ENCODE measurements at places on chromosomes 7 and 10.

DNA sequence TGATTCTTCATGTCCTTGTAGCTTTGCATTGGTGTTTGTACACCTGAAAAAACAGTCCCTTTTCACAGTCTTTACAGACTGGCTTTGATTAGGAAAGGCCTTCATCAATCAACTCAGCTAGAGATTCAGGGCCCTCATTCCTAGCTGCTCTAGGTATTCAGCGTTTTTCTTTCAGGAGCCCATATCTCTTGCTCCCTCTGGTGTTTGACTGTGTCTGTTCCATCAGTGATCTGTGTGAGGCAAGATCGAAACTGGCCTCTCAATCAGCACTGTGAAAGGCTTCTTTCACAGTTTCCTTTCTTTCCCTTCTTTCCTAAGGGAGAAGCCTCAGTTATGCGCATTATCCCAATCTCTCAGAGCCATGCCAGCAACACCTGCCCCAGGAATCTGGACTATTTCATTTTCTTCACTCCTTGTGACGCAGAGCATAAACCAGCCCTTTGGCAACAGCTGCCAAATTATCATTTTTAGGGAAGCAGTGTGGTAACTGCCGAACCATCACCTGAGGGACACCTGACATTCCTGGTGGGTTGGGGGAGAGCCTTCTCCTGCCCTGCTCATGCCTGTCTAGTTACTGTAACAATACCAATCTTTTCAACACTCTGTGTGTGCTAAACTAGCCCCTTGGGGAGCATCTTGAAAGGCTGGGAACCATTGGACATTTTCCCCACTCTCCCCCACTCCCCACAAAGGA lies 75.7 kb upstream of the CCDC71L start:
- DNase-seq = no peak

DNA sequence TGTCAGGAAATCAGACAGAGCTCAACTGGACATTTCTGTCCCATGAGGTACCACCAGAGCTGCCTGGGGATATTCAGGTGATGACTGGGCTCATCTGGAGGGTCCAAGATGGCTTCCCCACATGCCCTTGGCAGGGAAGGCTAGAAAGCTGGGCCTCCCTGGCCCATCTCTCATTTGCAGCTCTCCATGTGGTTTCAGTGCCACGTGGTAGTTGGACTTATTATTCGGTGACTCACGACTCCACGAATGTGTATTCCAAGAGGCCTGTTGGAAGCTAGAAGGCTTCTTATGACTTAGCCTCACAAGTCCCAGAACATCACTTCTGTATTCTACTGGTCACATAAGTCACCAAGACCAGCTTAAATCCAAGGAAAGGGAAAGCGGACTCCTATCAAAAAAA lies 22.8 kb downstream of the NSMCE4A start:
- DNase-seq = no peak

DNA sequence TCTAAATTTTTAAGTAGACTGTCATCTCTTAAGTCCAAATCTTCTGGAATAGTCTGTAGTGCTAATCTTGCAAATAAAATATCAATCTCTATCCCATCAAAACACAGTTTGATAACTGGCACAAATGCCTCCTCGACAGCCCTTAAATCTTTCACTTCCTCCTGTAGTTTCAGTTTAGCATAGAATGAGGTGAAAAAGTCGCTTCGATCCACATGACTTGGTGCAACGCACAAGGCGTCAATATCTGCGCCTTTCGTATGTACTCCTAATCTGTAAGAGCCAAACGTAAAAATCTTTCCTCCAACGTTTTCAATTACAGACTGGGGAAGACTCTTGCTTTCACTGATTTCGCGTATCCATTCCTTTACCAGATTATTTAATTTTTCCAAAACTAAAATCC lies 603 bp downstream of the PAPOLB start:
- DNase-seq = no peak

DNA sequence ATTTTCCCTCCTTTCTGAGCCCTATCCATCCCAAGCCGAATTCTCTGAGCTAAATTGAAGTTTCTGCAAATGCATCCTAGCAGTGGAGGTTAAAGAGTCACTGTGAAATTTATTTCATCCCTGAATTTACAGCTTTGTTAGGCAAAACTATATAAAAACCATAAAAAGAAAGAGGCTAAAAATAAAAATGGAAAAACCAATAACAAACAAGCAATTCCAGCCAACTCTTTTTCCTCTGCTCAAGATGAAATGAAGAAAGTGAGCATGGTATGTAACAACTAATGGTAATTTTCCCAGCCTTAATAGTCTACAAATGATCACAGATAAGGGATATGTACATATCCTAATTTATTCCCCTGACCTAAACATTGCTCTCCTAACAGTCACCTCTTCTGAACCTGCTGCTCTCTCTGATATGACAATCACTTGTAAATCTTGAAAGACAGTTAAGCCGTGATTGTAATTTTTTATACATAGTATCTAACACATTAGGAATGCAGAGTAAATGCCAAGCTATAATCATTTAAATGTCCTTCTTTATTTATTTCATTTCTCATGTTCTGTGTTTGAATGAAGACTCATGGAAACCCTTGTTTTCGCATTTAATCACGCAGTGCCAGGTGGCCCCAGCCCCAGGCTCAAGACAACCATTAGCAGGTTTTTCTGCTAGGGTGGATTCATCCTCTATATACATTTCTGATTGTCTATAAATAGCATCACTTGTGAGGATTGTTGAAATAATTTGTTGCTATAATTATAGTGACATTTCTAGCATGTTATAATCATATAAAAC lies 48.6 kb upstream of the NRP1 start:
- DNase-seq = no peak

GRCh38 chr10:43038783-43039623 lies 37.9 kb upstream of the RET start:
- no peak for DNase-seq

DNA sequence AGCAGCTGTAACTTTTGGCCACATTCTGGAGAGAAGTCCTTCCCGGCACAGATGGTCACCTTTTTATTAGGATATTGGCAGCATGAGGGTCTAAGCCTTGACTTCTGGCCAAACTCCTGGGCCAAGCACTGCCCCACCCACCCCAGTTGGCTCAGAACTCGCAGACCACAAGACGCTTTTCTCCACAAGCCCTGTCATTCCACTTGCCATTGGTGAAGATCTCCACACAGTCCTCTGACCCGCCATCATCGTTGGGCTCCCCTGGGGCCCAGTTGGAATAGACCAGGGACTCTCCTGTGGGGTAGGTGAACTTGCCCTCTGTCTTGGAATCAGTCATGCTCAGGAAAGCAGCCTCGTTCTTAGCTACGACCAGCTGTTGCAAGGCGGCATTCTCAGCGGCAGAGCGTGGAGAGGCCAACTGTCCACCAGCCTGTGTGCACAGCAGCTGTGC lies 11.2 kb downstream of the SFTPD start:
- no peak for DNase-seq

DNA sequence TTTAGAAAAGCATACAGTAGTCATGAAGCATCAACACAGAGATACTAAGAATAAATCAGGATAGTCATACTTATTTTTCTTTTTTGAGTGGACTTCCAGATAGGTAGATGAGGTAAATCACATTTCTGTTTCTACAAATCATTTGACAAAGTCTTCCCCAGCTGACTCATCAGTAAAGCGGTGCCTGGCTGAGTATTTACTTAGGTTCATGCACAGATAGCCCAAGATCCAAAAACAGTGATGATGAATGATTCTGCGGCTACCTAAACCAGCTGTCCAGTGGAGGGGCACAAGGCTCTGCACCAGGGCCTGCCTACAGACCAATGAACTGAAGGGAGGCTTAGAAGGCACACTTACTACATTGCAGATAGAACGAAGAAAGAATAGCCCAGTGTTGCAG lies 113.1 kb downstream of the PARP12 start:
- DNase-seq = no peak

DNA sequence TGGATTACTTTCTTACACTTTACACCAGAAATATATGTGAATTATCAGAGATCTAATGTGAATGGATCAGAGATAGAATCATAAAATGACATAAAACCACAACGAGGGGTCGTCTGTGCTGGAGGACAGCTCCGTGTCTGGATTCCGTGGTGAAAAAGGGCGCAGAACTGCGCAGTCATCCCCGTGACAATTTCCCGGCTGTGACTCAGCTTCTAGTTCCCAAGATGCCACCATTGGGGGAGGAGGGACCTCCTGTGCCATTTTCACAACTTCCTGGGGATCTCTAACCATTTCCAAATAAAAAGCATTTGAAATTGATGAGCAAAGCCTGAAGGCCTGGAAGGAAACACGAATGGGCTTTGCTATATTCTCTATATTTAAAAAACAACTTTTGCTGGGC lies 72.1 kb downstream of the PDGFA start:
- no peak for DNase-seq

DNA sequence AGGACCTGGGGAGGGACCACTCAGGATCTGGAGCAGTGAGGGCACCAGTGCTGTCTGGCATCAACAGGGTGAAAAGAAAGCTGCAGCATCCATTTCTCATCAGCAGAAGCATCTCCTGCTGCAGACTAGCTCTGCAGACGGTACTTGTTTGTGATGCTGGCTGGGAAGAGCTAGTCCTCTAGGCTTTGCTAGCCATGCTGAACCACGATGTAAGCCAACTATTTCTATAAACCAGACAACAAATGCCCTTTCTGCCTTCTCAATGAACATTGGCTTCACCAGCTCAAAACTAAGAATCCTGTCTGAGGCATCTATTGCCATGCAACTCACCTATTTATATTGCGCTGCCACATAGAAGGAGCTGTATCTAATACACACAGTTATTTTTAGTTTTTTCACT lies 65.6 kb downstream of the CTTNBP2 start:
- no peak for DNase-seq

DNA sequence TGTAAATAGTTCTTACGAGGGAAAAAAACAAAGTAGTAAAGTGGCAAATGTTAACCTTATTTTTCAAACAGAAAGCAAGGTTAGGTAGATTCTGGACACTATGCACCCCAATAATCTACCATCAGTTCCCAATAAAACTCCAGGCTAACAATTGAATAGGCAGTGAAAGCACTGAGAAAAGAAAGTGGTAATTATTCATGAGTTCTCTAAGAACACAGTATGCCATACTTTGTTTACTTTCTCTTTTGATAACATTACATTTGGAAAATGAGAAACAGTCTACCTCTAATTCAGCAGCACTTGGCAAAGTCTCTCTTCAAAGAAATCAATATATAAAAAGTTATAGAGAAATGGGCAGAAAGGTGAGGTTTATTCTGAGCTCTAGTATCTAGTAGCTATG lies 18.4 kb downstream of the TM9SF3 start:
- DNase-seq = no peak

- DNase-seq = no peak
Observed at GRCh38 chr7:157825325-157825724, 488.5 kb downstream of the DNAJB6 start.

- peak; percentile 56 for DNase-seq
Observed at GRCh38 chr10:110006358-110007160, 1.2 kb upstream of the ADD3 start.

GRCh38 chr7:40843338-40843985 lies 708.7 kb downstream of the SUGCT start:
- DNase-seq = no peak

DNA sequence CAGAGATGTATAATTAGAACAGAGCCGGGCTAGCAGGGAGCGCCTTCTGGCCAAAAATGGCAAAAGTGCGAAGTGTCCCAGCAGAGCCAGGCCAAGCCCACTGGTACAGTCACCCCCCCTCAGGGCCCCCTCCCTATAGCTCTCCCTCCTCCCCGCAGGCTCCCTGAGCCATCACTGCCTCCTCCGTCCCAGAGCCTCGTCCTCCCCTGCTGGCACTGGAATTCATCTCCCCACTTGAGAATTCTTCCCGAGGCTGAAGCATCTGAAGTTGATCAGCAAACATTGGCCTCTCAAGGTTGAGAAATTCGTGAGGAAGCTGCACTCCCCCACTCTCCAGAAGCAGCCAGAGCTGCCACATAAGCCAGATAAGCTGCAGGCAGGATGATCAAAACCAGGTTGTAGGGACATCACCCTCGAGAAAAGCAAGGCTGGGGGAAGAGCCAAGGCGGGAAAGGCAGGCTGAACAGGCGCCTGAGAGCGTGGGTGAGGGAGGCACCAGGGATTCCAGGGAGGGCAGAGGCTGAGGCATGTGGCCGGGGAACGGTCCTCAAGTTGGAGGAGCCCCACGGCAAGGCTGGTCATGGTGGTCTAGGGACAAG lies 23.4 kb downstream of the CAMK2G start:
- DNase-seq = no peak

GRCh38 chr7:37363536-37364491 lies 84.8 kb downstream of the ELMO1 start:
- no peak for DNase-seq

DNA sequence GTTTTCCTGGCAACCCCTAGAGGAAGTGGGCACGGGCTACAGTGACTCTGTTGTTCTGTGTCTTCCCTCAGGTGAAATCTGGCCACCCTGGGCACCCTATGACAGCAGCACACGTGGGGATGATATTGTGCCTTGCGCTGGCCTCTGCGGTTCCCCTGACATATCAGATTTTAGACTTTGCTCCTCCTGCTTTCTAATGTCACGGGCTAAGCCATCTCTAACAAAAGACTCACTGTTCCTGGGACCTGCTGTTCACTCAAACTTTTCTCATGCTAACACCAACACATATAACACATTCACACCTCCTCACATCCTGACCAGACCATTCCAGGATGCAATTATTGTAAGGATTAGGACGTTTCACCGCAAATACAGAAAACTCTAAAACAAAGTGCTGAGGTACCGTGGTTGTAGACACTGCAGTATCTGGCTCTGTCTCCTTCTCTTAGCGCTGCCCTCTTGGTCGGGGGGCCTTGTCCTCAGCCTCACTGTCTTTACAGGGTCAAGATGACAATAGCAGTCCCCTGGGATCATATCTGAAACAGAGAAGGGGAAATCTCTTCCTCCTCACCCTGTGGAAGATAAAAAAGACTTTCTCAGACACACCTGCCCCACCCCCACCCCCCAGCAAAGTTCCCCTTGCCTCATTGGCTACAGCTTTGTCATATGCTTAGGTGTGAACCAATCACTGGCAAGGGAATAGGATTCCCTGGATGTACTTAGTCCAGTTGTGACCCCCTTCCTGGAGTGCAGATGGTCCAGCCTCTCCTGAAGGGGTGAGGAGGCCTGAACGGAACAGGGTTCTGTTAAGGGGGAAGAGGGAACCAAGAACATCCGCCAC lies 14.1 kb downstream of the CHN2 start:
- DNase-seq = no peak

DNA sequence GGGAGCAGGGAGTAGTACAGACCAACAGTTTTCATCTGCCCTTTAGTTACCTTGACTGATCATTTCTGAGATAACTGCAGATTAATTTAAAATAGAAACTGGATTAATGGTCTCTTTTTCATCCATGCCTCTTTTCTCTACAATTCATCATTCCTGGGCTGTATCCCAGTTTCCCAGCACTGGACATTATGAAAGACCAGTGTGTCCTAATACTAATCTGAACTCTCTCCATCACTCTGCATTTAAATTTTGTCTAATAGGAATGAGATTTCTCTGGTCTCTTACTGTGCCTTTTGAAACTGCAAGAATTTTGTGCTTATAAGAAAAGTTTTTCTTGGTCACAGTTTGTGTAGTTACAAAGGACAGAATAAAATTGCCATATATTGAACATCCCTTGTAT lies 12.7 kb downstream of the PLEKHA8 start:
- no peak for DNase-seq

- DNase-seq = no peak
Observed at GRCh38 chr7:15314922-15315321, 246.9 kb downstream of the AGMO start.

All from substantia nigra (tissue), 51 donors.